ENCODE measurements at places on chromosomes 13 and 19.

DNA sequence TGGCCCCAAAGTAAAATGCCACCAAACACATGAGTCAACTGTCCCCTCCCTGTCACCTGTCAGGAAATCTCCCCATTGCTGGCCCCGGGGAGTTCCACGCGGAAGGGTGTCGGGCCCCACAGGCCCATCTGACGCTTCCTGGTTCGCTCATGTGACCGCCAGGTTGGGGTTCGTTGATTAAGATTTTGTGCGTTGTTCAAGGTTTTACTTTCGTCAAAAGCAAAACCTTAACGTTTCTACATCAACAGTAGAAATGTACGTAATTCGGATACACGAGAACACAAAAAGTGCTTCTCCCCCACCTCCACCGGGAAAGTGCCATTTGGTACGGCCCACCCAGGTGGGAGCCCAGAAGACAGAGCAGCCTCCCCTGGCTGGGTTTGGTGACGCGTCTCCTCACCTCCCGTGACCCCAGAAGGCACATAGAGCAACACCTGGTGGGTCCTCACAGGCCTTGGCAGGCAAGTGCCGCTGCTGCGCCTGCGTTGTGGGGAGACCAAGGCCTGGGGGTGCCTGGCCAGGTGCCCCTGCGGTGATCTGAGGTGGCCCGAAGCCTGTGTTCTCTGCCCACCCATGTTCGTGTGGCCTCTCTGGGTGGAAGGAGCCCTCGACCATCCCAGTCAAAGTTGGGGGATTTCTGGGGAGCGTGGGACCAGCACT lies 161.6 kb downstream of the KDM4B start:
- DNase-seq = peak; percentile 76

GRCh38 chr13:112072534-112073244 lies 5.7 kb downstream of the SOX1 start:
- no peak for DNase-seq

DNA sequence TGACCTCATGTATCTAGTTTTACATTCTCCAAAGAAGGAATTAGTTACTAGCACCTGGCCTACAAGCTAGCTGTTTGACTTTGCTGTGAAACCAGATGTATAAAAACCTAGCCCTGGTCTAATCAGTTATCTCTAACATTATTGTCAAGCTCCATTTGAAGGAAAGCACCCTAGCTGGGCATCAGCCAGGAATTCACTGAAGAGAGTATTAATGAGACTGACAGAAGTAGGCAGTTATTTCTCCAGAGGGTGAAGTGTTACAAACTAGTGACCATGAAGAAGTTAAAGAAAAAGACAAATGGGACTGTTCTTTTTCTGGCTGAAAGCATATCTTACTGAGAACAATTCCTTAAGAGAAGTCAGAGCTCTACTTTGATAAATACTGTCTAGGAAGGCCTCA lies 2529.3 kb upstream of the PCDH20 start:
- DNase-seq = no peak

DNA sequence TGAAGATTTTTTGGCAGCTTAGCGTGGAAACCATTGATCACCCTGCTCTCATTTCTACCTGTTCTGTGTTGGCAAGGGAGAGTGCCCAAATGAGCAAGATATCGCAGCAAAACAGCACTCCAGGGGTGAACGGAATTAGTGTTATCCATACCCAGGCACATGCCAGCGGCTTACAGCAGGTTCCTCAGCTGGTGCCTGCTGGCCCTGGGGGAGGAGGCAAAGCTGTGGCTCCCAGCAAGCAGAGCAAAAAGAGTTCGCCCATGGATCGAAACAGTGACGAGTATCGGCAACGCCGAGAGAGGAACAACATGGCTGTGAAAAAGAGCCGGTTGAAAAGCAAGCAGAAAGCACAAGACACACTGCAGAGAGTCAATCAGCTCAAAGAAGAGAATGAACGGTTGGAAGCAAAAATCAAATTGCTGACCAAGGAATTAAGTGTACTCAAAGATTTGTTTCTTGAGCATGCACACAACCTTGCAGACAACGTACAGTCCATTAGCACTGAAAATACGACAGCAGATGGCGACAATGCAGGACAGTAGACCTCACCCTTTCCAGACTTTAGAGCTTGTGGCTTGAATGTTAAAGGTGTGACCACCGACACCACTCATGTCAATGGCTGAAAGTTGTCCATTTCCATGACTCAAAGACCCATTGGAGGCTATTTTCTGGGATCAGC lies 5.8 kb downstream of the CEBPG start:
- no peak for DNase-seq

GRCh38 chr19:1526979-1527649 lies 3.2 kb downstream of the PLK5 start:
- no peak for DNase-seq
